ENCODE measurements at places on chromosomes 11 and 22. TPM values are rescaled to one million over a fixed set of nuclear protein-coding genes. Genes with fewer than 3 reads are reported as not detected.

- no peak overlapping the region for H3K27ac ChIP-seq
- no peaks in the 10 kb centered on the region for H3K27me3 ChIP-seq
- H3K4me1 ChIP-seq, result peaks cover 19% of the 10 kb centered on the region
- no peak overlapping the region for H3K4me3 ChIP-seq
Measured at GRCh38 chr22:40525250-40525884, 111.2 kb downstream of the MRTFA start.

CTTN gene
- total RNA-seq, result 177 TPM

DNA sequence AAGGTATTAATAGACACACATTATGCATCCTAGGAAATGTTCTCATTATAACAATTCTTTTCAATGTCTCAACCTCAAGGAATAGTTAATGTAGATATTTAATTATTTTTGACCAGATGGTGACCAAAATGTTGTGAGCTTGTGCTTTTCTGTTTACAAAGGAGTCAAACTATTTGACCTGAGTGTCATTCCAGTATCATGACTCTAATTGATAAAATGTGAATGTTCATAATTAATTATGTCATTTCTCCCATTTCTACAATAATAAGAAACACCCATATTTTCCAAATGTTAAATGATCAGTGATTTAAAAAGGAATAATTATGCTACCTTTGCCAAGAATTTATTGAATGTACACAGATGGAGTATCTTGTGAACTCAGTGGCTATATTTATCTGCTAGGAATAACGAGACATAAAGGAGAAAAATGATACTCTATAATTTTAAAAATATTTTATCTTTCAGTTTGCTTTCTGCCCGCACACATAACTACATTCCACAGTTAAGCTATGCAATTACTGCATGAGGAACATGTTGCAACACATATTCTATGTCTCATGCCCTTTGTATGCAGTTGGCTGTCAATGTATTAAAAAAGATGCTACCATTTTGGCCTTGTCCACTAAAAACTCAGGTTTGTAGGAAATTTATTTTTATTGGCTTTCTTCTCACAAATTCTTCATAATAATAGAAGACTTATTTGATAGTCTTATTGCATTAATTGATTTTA, 376.7 kb upstream of the CCDC179 start:
- no peaks in the 10 kb centered on the region for H3K4me1 ChIP-seq
- no peak overlapping the region for H3K27ac ChIP-seq
- no peaks in the 10 kb centered on the region for H3K27me3 ChIP-seq
- H3K4me3 ChIP-seq, result no peak overlapping the region
- DNase-seq, result no peak
- H3K36me3 ChIP-seq, result no peaks in the 10 kb centered on the region

NXPE1 gene
- not detected for total RNA-seq

DNA sequence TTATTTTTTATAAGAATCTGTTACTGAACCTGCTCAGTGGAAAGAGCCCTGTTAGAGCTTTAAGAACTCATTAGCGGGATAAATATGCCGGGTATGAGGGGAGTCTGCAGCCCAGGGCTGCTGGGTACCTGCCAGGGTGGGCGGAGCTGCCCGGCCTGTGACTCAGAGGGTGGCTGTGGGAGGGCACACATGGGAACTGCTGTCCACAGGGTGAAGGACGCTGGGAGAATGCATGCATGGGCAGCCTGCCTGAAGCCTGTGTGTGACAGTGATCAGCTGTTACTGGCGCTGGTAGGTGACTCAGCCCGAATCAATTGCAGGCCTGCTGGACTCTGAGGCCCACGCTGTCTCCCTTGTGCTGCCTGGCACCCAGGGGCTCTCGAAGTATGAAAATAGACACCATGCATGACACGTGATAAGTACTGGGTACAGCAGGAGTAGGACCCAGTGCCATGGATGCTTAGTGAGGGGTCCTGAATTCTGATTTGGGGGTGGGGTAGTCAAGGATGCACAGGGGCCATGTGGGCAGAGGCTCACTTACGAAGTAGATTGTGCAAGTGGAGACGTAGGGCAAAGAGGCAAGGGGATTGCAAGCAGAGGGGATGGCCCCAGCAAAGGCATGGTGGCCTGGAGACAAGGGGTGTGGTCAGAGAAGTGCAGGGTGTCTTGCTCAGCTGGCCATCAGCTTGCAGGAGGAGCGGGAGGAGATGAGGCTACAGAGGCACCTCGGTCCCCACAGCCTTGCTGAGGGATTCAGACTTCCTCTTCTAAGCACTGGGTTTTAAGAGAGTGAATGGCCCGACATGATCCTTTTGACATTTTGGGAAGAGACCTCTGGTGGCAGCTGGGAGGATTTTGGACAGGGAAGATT, 36.5 kb downstream of the GRIK4 start:
- no peak overlapping the region for H3K4me3 ChIP-seq
- peaks cover 5% of the 10 kb centered on the region for H3K27me3 ChIP-seq
- peak; percentile 81 for DNase-seq
- H3K4me1 ChIP-seq, result peaks cover 11% of the 10 kb centered on the region
- no peaks in the 10 kb centered on the region for H3K36me3 ChIP-seq
- H3K27ac ChIP-seq, result peak overlapping the region; percentile 75

DNA sequence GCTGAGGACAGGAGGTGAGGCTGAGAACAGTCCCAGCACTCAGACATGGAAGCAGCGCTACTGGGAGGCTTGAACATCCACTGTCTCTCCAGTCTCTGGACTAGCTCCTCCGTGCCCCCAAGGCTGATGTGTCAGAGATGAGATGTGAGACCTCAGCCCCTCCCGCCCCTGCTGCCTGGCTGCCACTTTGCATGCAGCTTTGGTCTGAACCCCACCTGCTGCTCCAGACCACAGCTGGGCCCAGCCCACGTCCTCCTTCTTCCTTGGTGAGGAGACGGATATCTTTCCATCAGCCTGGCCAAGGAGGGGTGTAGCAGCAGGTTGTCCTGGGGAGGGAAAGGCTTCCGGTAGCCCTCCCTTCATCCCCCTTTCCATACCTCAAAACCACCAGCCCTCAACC, 148.0 kb upstream of the B3GAT1 start:
- H3K4me1 ChIP-seq, result no peaks in the 10 kb centered on the region
- no peak overlapping the region for H3K27ac ChIP-seq
- DNase-seq, result peak; percentile 61
- H3K36me3 ChIP-seq, result no peaks in the 10 kb centered on the region

CCDC89 gene
- 1.2 TPM for total RNA-seq

OR6T1 gene
- not detected for total RNA-seq

ARHGAP20 gene
- 6.6 TPM for total RNA-seq

GRCh38 chr22:50301581-50301991, 5.9 kb downstream of the PLXNB2 start:
- DNase-seq, result no peak
- peaks cover 88% of the 10 kb centered on the region for H3K4me1 ChIP-seq
- H3K27me3 ChIP-seq, result no peaks in the 10 kb centered on the region
- no peaks in the 10 kb centered on the region for H3K36me3 ChIP-seq
- peak overlapping the region; percentile 78 for H3K27ac ChIP-seq

DNA sequence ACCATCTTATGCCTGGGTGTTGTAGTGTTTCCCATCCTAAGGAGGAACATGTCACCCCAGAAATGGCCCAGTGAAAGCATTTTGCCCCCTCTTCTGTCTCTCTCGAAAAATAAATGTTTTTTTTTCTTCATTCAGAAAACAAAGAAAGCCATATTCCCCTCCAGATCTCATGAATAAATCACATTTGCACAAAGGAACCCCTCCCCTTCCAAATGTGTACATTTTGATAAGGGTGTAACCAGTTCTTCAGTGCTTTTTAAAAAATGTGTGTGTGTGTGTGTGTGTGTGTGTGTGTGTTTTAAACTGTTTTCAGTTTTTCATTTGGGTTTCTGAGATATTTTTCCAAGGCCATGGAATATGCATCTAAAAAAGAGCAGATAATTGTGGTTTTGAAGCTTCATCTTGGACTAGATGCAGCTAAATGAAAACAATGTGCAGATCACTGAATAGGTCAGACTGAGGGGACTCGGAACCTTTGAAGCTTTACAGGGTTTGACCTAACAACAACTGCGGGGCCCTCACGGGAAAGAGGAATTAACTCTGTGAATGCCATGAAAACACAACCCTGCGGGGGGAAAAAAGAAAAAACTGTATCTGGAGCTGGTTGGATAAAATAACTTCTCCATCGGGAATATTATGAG, 76.4 kb downstream of the YAP1 start:
- DNase-seq, result no peak
- no peak overlapping the region for H3K4me3 ChIP-seq
- H3K27ac ChIP-seq, result no peak overlapping the region
- peaks cover 20% of the 10 kb centered on the region for H3K4me1 ChIP-seq
- no peaks in the 10 kb centered on the region for H3K36me3 ChIP-seq
- no peaks in the 10 kb centered on the region for H3K27me3 ChIP-seq

GRCh38 chr11:68756171-68756766, 4.9 kb upstream of the TESMIN start:
- peaks cover 5% of the 10 kb centered on the region for H3K4me1 ChIP-seq
- no peaks in the 10 kb centered on the region for H3K27me3 ChIP-seq
- no peak overlapping the region for H3K4me3 ChIP-seq
- H3K27ac ChIP-seq, result no peak overlapping the region

DNA sequence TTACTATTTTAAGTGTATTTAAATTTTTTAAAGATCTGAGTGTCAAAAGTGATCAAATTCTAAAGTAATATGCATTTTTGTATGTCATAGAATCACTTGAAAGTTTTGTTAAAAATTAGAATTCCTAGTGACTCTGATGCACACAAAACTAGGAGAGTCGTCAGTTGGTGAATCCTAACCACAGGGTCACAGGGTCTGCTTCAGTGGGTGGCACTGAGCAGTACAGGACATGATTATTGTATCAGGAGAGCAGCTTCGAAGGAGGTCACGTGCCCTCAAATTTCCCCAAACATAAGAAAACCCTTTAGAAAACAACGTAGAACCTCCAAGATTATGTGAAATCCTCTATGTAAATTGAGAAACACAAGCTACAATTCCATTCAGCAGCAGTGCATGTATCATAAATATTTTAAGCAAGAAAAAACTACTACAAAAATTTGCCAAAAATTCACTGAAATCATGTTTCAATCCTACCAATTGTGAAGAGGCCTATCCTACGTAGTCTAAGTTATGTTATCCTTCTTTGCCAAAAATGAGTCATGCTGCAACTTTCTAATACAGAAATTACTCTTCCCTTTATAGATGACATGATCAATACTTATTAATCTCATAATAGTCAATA, 323.6 kb downstream of the AASDHPPT start:
- no peak for DNase-seq
- no peak overlapping the region for H3K27ac ChIP-seq
- H3K36me3 ChIP-seq, result no peaks in the 10 kb centered on the region
- no peak overlapping the region for H3K4me3 ChIP-seq
- no peaks in the 10 kb centered on the region for H3K4me1 ChIP-seq
- H3K27me3 ChIP-seq, result no peaks in the 10 kb centered on the region

DNA sequence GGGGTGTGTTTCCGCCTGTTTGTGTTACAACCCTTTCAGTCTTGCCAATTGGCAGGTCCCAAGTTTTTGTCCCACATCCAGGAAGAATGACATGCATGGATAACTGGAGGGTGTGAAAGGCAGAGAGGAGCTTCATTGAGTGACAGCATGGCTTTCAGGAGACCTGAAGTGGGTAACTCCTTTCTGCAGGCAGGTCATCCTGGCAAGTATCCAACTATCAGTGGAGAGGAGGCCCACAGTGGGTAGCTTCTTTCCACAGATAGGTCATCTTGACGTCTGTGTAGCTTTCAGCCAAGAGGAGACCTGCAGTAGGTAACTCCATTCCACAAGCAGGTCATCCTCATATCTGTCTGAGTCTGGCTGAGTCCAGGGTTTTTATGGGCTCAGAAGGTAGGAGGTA, 1268.8 kb upstream of the CNTN5 start:
- no peaks in the 10 kb centered on the region for H3K36me3 ChIP-seq
- no peaks in the 10 kb centered on the region for H3K4me1 ChIP-seq
- H3K27ac ChIP-seq, result no peak overlapping the region
- no peaks in the 10 kb centered on the region for H3K27me3 ChIP-seq

- DNase-seq, result no peak
- H3K4me1 ChIP-seq, result no peaks in the 10 kb centered on the region
- H3K4me3 ChIP-seq, result no peak overlapping the region
- no peaks in the 10 kb centered on the region for H3K36me3 ChIP-seq
Measured at GRCh38 chr11:57182896-57183295, 1.1 kb downstream of the LRRC55 start.

DNA sequence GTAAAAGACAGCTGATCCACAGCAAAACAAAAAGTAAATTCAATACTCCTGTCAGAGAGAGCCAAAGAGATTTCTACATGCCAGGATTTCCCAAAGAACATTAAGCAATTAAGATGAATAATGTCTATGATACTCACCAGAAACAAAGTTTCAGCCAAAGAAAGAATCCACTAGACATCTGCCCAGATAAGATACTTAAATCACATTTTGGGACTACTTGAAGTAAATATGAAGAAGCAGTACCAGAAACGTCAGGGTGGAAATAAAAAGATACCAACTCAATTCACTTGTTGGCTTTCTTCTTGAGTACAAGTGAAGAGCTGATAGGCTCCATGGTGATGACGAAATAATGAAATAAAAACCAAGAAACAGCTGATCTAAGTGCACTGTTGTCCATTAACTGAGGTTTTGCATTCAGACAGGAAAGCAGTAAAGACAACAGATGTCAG, 31.6 kb upstream of the ARHGAP32 start:
- no peak for DNase-seq
- no peak overlapping the region for H3K27ac ChIP-seq
- H3K4me3 ChIP-seq, result no peak overlapping the region

DNA sequence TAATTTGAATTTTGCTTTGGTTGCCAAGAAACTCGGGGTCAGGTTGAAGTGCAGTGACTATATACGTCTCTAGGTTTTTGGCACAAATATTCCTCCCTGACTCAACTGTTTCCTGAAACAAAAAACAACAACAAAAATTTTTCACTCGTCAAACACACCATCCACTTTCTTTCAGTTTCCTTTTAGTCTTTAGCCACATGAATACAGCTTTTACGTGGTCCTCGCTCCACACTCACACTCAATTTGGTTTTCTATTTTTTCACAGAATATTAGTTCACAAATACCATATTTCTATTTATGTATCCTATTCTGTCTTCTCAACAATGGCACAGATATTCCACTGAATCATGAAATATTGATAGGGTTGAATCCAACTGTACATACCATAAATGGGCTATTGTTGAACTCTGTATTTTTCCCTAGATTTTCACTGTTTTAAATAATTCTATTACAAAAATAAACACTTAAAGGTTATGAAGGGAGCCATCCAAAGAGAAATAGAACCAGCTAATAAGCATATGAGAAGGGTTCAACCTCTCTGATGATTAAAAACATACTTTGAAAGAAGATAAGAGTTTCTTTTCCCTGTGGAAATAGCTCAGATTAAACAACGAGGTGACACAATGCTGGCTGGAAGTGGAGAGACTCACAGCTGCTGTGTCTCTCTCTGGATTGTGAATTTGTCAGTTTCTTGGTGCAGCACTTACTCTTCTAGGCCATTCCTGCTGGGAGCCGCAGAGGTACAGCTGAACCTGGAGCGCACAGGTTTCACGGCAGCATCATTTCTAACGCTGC, 5.1 kb upstream of the FBLN1 start:
- H3K27ac ChIP-seq, result peak overlapping the region; percentile 70
- no peak for DNase-seq
- peaks cover 16% of the 10 kb centered on the region for H3K27me3 ChIP-seq
- no peaks in the 10 kb centered on the region for H3K4me1 ChIP-seq

PICALM gene
- total RNA-seq, result 193 TPM

DNA sequence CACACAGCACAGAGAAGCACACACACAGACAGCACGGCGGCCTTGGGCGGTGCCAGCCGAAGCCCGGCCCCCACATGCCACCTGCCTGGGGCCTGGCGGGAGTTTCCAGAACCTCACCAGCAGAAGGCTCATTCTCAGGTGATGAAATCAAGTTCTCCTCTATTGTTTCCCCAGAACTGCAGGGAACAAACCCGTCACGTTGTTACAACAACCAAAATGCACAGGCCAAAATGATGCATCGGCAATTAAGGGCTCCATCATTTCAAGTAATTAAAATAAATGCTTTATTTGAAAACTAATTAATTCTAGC, 30.8 kb downstream of the GNB1L start:
- no peaks in the 10 kb centered on the region for H3K36me3 ChIP-seq
- H3K27me3 ChIP-seq, result no peaks in the 10 kb centered on the region
- H3K4me1 ChIP-seq, result peaks cover 5% of the 10 kb centered on the region
- H3K4me3 ChIP-seq, result no peak overlapping the region
